ENCODE measurements at places on chromosomes 13 and 19. TPM values are rescaled to one million over a fixed set of nuclear protein-coding genes. Genes with fewer than 3 reads are reported as not detected.

GRCh38 chr19:3942790-3943409 lies 10.0 kb downstream of the NMRK2 start:
- no peaks in the 10 kb centered on the region for H3K27me3 ChIP-seq
- DNase-seq = no peak
- H3K36me3 ChIP-seq = no peaks in the 10 kb centered on the region
- H3K4me3 ChIP-seq = no peak overlapping the region

The CDC42EP5 gene
- total RNA-seq = 1.8 TPM

DNA sequence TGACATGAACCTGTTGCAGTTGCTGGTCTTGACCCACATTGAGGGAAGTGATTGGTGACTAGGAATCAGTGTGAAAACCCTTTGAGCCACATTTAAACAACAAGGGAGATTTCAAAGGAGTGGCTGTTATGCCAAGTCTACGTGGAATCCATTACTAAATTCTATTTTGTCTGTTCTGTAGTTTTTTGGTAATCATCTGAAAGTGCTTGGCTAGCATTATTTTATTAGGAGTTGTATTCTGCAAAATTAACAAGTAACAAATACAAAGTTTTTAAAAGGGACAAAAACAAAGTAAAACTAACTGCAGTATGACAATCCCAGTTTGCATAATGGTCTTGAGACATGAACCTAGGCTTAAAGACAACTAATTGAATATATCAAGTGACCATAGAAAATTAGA lies 14.0 kb upstream of the ZNF780A start:
- DNase-seq = no peak
- no peaks in the 10 kb centered on the region for H3K36me3 ChIP-seq
- no peak overlapping the region for H3K27ac ChIP-seq
- no peaks in the 10 kb centered on the region for H3K4me1 ChIP-seq

DNA sequence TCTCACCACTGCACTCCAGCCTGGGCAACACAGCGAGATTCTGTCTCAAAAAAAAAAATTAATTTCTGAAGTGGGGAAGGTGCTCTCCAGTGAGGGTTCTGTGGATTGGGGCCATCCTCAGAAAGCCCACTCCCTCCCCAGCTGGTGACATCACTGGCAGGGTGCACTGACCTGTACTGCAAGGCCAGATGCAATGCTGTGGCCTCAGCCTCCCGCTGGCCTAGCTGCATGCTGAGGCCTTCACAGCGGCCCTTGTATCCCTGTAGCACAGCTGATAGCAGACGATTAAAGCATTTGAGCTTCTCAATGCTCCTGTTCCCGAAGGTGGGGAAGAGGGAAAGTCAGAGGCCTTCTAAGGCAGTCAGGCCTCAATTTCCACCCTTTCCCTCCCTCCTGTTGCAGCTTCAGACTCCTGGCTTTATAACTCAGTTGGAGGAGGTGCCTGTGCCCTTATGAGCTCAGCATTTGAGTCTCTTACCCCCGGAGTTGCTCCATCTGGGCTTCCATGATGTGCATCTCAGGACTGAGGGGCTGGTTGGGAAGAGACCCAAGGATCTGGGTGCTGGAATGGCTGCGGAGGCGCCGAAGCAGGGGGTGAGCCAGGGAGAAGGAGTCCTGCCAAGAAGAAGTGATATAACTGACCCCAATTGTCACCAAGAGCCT lies 5.3 kb downstream of the USHBP1 start:
- no peaks in the 10 kb centered on the region for H3K36me3 ChIP-seq
- no peak for DNase-seq
- H3K4me3 ChIP-seq = no peak overlapping the region
- H3K27ac ChIP-seq = no peak overlapping the region
- no peaks in the 10 kb centered on the region for H3K4me1 ChIP-seq

- no peaks in the 10 kb centered on the region for H3K27me3 ChIP-seq
- H3K27ac ChIP-seq = no peak overlapping the region
- no peak for DNase-seq
- H3K4me3 ChIP-seq = no peak overlapping the region
- H3K4me1 ChIP-seq = no peaks in the 10 kb centered on the region
These were observed 467.9 kb downstream of the SLITRK1 start for GRCh38 chr13:83414393-83414792.

The SULT2A1 gene
- not detected for total RNA-seq

The ATP8A2 gene
- total RNA-seq = 0.64 TPM

DNA sequence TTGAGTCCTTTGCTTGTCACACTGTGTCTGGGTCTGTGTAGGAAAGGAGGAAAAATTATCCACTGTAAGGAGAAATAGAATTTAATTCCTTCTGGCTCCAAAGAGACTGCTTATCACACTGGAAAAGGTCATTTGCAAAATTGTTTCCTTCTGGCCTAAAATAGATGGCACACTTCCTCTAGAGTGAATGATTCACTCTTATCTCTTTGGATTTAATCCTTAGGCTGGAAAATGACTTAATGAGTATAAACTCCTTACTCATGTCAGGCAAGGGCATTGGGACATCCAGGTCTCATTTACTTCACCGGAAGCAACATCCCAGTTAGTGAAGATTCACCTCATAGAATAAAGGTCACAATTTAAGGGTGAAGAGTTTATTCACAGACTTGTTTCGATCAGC lies 293.6 kb downstream of the OXGR1 start:
- no peak overlapping the region for H3K4me3 ChIP-seq
- H3K4me1 ChIP-seq = no peaks in the 10 kb centered on the region
- no peak for DNase-seq
- H3K27me3 ChIP-seq = no peaks in the 10 kb centered on the region
- no peak overlapping the region for H3K27ac ChIP-seq

The ZNF135 gene
- 12.6 TPM for total RNA-seq

The GGACT gene
- 0.29 TPM for total RNA-seq

Data from uterus (tissue), 4 donors.